ENCODE measurements at places on chromosomes 1 and 21.

DNA sequence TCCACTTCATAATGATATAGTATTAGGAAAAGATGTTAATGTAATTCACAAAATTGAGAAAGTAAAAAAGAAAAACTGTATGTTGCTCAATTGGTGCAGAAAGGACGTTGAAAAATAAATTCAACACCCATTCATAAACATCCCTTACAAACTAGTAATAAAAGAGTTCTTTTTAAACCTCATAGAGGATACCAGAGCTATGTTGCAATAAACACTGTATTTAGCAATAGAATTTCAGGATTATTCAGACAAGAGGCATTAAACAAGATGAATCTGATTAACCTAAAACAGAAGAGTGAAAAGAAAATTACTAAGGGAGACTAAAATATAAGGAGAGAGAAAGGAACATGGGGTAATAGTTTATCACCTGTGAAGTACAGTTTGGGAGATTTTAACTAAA is 154.8 kb downstream of the NTPCR start:
- no peak for DNase-seq

DNA sequence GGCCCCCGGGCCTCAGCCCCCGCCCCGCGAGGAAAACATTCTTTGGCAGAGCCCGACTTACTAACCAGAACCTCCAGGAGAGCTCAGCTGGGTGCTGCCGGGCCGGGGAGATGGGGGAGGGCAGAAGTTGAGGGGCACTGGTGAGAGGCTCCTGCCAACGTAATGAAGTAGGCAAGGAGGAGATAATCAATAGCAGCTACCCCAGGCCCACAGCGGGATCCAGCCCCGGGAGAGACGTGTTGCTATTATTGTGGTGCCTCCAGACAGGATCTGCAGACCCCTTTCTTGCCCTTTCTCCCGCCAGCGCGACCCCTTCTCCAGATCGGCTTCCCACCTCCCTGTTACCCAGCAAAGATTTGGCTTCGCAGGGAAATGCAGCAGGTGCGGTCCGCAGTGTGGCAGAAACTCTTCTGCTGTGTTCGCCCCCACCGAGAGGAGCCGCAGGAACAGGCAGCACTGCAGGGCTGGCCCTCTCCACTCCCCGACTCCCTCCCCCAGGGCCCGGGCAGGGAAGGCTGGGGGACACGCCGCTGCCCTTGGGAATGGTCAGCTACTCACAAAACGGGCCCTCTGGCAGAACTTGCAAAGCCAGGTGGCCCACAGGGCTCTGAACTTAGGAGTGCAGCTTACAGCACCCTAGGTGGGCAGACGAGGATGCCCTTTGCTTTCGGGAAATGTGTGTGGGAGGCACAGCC is 1.5 kb upstream of the KCNA2 start:
- no peak for DNase-seq

DNA sequence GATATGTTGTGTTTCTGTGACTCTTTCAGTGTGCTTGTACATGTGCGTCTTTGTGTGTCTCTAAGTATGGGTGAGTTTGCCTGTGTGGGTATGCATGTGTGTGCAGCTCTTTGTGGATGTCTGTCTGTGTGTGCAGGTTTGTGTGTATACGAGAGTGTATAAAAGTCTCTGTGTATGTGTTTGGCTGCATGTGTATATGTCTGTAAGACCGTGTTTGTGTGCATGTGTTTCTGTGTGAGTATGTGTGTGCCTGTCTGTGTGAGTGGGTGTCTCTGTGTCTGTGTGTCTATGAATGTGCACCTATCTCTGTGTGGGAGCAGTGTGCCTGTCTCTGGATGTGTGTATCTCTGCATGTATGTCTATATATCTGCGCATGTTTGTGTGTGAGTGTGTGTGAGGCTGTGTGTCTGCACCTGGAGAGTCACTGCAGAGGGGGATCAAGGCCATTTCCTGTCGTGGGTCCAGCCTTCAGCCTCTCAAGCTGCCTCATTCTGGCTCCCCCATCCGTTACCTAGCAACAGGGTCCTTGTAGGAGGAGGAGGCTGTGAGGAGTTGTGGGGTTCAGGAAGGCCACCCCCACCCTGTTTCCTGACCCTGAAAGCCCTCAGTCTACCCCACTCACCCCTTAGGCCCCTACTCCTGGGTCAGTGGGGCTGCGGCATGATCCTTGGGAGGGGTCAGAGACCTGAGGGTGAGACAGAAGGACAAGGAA is 10.4 kb downstream of the FGR start:
- no peak for DNase-seq

DNA sequence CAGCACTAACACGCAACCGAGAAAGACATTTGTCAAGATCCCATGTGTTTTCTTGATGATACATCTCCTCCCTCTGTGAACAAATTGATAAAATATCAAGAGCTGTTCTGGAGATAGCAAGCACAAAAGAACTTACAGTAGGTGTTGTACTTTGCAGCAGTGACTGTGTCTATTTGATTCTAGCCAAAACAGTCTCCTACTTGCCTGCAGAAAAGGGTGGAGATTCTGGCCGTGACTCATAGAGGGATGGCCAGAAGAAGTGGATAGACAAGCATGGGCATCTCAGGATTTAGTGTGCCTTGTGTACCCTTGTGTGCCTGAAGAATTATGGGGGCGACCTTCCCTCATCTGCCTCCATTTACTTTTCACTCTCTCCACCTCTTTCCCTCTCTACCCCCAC is 458.4 kb upstream of the LRRC7 start:
- no peak for DNase-seq

- no peak for DNase-seq
These were observed 82.9 kb upstream of the CACYBP start for GRCh38 chr1:174916846-174917245.

DNA sequence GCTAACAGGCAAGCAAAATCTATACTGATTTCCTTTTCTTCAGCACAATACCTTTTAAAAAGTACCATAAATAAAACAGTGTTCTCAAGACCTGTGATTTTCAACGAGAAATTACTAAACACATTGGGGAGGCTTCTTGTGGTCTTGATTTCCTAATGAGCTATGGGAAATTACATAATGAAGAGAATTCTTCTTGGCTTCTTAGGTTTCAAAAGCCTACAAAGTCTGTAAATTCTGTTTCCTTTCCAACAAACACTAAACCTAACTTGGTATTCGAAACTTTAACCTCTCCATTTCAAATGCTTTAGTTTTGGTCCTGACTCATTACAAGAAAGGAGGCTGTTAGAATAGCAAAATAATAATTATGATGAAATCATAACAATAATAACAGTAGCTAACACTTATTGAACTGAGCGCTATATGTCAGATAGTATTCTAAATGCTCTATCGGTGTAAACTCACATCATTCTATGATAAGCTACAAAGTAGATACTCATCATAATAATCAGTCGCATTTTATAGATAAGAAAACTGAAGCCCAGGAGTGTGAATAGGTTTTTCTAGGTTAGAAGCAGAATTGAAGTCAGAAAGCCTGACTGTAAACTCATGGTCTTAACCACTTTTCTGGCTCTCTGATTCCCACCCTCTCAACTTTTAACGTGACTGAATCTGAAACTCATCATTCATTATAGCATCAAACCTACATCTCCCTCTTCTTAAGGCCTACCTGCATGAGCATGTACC is 486.7 kb downstream of the SMYD3 start:
- no peak for DNase-seq

- no peak for DNase-seq
These were observed 210.0 kb downstream of the HLX start for GRCh38 chr1:221089273-221089672.

- DNase-seq: no peak
These were observed 69.9 kb downstream of the RPS6KC1 start for GRCh38 chr1:213120961-213121360.

GRCh38 chr1:22676916-22677583 is 24.0 kb downstream of the C1QB start:
- DNase-seq: no peak

GRCh38 chr1:161738627-161739287 is 10.8 kb upstream of the DUSP12 start:
- DNase-seq: peak; percentile 84

DNA sequence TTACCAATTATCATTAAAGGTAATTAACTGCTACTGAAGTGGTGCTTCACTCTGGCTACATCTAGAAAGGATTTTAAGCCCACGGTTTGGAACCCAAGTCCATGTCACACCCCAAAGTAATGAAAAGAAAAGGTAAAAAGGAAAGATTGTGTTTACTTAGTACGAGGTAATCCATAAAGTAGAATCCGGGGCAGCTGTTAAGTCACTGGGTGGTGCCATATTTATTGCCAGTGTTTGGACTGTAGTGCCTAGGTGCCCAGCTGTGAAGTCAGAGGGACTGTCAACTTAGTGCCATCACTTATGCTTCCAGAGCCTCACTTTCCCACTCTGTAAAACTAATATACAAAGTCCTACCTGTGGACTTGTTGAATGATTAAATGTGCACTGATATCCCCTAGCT is 52.2 kb upstream of the GRHL3 start:
- DNase-seq: no peak

DNA sequence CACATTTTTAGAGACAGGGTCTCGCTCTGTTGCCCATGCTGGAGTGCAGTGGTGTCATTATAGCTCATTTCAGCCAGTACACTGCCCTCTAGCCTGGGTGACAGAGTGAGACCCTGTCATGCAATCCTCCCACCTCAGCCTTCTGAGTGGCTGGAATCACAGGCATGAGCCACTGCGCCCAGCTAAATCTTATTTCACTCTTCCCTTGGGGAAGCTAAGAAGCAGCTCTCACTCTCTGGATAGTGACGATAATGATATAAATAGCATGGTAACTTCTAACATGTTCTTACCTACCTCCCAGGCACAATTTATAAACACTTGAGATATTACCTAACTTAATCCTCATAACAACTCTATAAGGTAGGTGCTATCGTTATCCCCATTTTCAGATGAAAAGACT is 24.9 kb downstream of the IQGAP3 start:
- DNase-seq: no peak

GRCh38 chr1:46190539-46190938 is 7.7 kb downstream of the POMGNT1 start:
- no peak for DNase-seq

- peak; percentile 66 for DNase-seq
These were observed 5.2 kb downstream of the FOXD3 start for GRCh38 chr1:63327417-63328054.

DNA sequence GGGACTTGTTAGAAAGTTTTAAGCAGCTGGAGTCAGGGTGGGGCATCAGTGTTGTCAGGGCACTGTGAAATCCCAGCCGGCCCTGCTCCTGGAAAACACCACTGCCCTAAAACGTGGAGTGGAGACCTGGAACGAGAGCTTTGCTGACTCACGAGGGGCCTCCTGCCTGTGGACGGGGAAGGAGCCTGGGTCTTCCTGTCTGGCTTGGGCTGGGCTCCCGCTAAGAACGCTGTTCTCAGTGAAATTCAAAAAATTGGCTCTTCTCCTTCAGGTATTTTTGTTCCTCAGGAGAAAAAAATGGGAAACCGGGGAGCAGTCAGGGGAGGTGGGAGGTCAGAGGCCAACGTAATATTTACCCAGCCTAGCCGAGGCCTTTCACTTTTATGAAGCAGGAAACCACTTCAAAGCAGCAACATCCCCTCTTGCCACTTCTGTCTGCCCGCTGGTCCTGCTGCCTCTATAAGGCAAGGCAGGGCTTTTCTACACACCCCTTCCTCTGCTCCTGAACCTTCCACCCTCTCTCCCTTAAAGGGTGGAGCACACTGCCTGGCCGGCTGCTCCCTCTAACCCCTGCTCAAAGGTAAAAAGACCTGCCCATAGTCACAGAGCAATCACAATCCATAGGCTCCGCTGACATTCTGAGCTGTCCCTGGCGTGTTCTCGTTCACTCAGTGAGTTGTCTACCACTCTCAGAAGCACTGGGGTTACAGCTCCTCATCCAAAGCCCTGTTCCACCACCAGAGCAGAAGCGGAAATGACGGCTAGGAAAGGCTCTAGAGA is 8.0 kb downstream of the PLXNA2 start:
- DNase-seq: peak; percentile 42

DNA sequence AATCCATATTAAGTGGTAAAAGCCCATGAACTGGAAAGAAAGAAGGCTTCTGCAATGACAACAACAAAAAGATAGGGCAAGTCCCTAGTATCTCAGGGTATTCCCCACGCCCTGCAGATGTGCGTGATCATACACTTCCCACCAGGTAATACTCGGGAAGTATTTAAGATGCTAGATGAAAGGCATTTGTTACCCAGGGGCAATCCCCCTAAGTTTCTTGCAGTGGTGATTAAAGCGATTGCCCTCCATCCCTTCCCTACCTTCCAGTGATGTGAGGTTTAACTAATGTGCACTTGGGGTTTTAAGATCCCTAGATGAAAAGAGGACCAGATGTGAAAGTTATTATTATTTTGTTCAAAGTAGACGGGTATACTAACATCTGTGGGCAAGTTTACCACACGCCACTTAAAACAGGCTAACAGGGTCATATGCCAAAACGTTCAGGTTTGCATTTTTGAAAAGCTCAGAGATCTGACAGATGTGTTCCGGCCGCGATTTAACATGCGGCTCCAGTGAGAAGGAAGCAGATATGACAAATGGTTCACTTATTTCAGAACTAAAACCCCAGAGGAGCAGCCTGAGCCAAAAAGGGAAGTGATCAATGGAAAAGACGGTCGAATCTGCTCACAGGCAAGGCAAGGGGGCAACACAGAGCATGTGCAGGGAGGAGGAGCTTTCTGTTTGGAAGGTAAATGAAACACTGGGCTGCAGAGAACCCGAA is 17.4 kb downstream of the TIAM1 start:
- peak; percentile 64 for DNase-seq

GRCh38 chr1:209768354-209768774 is 12.5 kb downstream of the TRAF3IP3 start:
- peak; percentile 96 for DNase-seq

- DNase-seq: no peak
These were observed 1.9 kb upstream of the TMEM125 start for GRCh38 chr1:43267818-43268425.

GRCh38 chr1:97898948-97899347 is 21.9 kb downstream of the DPYD start:
- no peak for DNase-seq

- no peak for DNase-seq
These were observed 119.7 kb upstream of the ADAMTS5 start for GRCh38 chr21:27086630-27087029.

- peak; percentile 59 for DNase-seq
These were observed 1.0 kb downstream of the BTG2 start for GRCh38 chr1:203306089-203306964.

DNA sequence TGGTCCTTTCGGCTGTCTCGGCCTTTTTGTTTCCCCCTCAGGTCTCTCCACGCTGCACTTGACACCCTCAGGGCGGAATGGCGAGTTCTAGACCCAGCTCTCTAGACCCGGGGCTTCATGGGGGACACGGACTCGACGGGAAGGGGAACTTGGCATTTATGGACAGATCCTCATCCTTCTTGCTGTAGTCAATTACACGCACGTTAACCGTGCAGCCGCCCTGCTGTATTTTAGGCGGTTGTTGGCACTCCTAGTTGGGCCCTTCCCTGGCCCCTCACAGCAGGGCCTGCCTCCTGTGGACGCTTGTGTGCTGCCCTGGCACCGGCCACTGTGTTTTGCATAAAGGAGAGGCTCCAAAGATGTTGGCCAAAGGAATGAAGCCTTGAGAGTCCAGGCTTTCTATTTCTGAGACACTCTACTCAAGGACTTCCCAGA is 558 bp upstream of the BTG3 start:
- no peak for DNase-seq
